NCI-H187 treated with DMSO at 0.1 percent for 48 hours (cell line): ENCODE measurements at places on chromosomes 7 and 10.

GRCh38 chr7:117143580-117143979 lies 179.3 kb downstream of the WNT2 start:
- no peak for DNase-seq

GRCh38 chr10:121062115-121062514 lies 211.0 kb downstream of the WDR11 start:
- DNase-seq = no peak

- no peak for DNase-seq
Measured at GRCh38 chr7:35714862-35715261, 19.9 kb upstream of the HERPUD2 start.

- no peak for DNase-seq
Measured at GRCh38 chr7:77289387-77289786, 89.8 kb upstream of the FGL2 start.

- no peak for DNase-seq
Measured at GRCh38 chr10:23342213-23342884, 2.2 kb downstream of the C10orf67 start.

GRCh38 chr10:35938160-35938559 lies 296.1 kb upstream of the FZD8 start:
- no peak for DNase-seq
